ENCODE measurements at places on chromosomes 7 and 10.

- no peak for DNase-seq
Observed at GRCh38 chr10:62512732-62513475, 138.7 kb downstream of the ZNF365 start.

GRCh38 chr7:100418930-100419659 lies 9.4 kb downstream of the ZCWPW1 start:
- no peak for DNase-seq

GRCh38 chr10:49738616-49739360 lies 23.3 kb downstream of the OGDHL start:
- no peak for DNase-seq

DNA sequence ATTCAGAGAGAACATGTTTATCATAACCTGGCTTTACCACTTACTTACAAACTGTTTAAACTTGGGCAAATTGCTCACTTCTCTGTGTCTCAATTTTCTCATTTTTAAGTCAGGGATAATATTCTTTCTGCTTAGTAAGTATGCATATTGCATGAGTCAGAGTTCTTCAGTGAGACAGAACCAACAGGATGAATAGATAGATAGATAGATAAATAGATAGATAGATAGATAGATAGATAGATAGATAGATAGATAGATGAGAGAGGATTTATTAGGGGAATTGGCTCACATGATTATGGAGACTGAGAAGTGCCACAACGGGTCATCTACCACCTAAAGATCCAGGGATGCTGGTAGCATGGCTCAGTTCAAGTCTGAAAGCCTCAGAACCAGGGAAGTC lies 15.7 kb upstream of the SMIM30 start:
- DNase-seq = no peak

GRCh38 chr7:81231301-81231838 lies 312.5 kb upstream of the SEMA3C start:
- DNase-seq = no peak

DNA sequence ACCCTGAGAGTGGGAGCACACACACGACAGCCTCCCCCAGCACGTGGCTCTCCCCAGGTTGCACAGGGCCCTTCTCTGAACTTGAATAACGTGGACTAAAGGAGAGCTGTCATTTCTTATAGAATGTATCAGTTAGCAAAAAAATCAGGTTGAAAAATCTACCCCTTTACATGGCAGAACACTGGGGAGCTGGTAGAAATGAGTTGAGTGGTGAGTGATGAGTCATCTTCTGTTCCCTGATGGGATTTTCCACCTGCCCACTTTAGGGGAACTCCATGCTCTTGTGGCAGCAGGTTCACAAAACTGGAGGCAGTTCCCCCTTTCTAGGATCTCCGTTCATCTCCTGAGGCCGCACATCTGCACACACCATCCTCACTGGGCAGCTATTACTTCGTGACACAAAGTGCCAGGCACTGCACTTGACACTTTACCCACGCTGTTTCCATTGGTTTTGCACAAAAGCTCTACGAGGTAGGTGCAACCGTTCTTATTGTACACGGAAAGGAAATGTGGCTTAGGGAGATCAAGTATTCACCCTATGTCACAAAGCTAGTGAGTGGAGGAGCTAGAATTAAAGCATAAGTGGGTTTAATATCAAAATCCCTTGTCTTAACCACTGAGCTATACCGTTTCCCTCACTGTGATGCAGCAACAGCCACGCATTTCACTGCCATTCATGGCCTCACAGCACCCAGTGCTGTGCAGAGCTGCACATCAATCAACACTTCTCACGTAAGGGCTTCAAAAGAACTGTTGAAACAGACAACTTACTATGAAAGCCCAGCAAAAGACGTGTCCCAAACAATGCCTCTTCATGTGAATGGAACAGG lies 80.2 kb downstream of the RNF216 start:
- no peak for DNase-seq

DNA sequence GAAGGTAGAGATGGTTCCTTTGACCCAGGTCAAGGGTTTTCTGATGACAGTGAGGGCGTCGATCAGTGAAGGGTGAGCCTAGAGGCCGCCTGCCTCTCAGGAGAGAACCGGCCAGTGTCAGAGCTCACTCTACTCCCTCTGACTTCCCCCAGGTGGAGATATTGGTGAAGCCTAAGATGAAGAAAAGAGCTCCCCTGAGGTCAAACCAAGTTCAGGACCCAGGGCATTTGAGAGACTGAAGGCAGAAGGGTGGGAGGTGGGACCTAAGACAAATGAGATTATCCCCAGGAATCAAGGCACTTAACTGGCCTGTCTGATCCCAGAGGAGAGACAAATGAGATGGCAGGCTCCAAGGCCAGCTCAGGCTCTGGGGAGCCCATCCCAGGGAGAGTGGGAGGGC lies 104.7 kb downstream of the CDH23 start:
- DNase-seq = no peak

- DNase-seq = no peak
Observed at GRCh38 chr7:88256906-88257305, 37.1 kb upstream of the SRI start.

DNA sequence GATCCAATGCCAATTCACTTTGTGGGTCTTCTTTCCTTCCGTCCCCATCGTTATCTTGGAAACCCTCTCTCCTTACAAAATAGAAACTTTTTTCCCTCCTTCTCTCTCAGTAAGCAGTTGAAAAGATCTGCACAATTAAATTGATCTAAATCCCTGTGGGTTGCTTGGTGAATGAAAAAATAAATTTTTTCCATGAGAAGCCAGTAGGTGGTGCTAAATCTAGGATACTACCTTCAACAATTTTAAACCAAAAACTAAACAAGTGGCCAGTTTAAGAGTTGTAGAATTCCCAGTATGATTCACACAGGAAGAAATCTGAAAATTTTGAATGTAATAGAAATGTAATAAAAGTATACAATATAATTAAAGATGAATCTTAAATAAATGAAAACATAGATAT lies 990.3 kb upstream of the ZNF722 start:
- DNase-seq = no peak

GRCh38 chr7:77811516-77812289 lies 13.1 kb downstream of the PHTF2 start:
- DNase-seq = no peak

GRCh38 chr7:55472928-55473725 lies 99.2 kb downstream of the VOPP1 start:
- no peak for DNase-seq

DNA sequence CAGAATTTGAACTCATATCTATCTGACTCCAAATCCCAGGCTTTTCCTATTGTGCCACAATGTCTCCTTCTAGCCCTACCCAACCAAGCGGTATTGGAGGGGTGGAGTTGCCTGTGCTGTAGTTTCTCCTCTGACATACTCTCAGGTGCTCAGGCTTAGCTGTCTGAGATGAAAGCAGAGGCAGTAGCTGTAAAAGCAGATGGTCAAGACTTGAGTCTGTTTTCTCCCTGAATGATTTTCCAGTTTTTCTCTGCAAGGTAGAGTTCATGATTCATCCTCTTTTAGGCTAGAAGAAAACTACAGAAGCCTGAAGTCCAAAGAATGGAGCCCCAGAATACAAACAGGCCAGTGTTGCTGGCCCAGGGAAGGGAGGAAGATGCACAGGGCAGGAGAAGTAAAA lies 130.0 kb downstream of the PDE1C start:
- no peak for DNase-seq

GRCh38 chr10:89053555-89053954 lies 63.0 kb downstream of the FAS start:
- no peak for DNase-seq

DNA sequence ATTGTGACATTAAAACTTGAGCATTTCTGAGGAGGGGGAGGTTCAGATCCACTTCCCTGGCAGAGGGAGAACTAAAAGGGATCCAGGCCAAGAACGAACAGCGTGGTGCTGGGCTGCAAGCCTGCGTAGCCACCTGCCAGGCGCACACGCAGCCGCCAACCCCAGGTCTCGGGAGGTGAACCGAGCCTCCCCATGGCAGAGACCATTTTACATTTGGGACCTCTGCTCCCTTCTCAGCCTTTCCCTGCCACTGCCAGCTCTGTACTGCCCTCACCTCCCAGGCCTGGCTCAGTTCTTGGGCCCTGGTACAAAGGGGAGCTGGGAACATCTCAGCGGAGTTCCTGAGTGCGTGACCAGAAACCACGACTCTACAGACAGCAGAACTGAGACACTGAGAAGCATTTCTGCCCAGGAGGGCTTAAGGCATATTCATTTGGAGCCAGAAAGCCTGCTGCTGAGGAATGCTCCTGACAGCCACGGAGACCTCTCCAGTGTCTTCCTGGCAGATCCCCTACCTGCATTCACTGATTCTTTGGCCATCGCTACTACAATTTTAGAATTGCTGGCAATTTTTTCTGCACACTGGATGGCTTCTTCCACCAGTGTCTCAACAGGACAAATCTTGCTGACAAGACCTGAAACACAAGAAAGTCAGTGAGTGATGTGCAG lies 7.6 kb downstream of the ECHS1 start:
- no peak for DNase-seq

DNA sequence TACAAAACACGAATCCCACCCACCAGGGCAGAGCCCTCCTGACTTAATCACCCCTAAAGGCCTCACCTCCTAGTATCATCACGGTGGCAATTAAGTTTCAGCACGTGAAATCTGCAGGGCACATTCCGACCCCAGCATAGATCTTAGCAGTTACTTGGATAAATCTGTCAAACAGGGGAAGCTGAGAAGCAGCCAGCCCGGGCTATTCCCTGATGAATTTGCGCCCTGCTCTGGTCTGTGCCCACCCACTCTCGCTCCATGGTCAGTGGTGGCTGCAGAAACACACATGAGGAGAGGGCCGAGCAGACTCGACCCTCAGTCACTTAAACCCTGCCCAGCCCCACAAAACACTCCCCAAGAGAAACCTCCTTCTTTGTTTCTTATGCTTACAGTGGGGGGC lies 28.7 kb downstream of the INSIG1 start:
- DNase-seq = no peak

GRCh38 chr10:1123198-1123597 lies 67.0 kb downstream of the WDR37 start:
- DNase-seq = no peak

DNA sequence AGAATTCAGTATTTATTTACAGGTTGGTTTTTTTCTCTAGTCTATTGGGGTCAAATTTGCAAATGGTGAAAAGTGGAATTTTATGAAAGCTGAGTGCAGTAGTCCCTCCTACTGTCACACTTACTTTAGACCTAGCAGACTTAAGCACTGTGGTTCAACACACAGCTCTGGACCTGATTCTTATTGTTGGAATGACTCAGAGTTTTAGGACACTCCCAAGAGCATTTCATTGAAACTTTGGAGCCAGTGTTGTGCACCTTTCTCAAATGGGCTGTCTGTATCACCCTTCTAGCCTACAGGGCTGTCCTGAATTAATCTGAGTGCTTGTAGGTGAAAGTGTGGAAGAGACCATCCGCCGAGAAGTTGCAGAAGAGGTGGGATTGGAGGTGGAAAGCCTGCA lies 16.1 kb downstream of the NUDT13 start:
- no peak for DNase-seq

DNA sequence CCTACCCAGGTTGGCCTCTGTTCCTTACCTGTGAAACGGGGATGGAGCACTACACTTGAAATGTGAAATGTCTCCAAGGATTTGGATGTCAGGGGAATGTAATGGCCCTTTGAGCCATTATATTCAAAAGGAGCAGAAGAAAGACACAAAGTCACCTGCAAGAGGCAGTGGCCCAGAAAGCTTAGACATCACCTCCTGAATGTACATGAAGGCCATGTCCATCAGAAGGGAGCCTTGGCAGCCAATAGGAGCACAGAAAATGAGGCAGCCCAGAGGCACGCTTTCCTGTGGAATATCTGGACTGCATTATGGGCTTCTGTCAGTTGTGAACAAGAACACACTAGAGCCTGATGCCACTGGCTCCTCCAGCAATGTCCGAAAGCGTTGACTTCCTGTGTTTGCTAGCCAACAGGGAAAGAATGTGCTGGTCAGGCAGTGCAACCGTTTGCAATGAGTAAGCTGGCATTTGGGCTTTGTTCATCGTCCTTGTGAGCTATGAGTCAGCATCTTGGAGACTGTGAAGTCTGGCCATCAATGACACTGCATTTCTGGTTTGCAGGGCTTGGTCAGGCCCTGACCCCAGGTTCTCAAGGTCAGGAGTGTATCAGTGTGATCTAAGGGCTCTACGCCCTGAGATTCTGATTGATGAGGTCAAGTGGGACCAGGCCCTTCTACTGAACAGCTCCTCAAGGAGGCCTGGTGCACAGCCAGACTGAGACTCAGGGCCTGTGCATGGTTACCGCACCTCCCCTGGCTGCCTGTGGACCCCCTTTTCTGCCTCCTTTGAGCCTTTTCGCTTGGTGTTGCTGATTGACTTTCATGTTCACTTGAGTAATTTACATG lies 222.4 kb downstream of the RPS24 start:
- DNase-seq = no peak

DNA sequence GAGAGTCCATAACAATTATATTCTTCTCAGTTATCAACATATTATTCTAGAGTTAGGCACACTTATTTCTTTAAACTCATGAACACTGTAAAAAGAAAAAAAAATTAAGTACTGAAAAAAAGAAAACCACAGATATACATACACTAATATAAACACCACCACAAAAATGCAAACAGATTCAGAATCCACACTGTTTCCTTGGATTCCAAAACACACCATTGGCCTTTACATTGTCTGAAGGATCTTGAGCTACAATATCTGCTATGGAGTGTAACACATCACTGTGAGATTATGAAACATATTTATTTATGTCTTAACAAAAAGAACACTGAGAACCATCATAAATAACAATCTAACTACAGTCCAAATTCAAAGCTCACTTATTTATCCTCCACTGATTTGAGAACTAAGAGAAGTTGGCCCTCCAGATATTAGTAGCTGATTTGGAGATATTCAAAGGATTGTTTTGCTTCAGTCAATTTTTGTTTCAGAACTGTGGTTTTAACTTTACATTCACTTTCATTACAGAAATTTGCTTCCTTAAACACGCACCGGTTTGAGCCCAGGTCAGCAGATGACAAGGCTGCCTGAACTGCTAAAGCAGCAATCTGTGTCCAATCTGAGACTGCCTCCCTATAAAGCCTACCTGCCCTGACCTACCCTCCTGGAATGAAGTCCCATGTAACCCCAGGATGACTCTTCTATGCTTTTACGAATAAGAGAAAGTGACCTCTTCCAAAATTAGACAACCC lies 47.0 kb upstream of the CDK1 start:
- no peak for DNase-seq

All from DMS 273 treated with DMSO at 0.1 percent for 48 hours (cell line).